Activated T-cell treated with anti-CD3 and anti-CD28 coated beads for 1 hour (primary cell): ENCODE measurements at places on chromosomes 16 and 17.

- DNase-seq: no peak
Observed at GRCh38 chr17:17560975-17561374, 30.5 kb downstream of the PEMT start.

DNA sequence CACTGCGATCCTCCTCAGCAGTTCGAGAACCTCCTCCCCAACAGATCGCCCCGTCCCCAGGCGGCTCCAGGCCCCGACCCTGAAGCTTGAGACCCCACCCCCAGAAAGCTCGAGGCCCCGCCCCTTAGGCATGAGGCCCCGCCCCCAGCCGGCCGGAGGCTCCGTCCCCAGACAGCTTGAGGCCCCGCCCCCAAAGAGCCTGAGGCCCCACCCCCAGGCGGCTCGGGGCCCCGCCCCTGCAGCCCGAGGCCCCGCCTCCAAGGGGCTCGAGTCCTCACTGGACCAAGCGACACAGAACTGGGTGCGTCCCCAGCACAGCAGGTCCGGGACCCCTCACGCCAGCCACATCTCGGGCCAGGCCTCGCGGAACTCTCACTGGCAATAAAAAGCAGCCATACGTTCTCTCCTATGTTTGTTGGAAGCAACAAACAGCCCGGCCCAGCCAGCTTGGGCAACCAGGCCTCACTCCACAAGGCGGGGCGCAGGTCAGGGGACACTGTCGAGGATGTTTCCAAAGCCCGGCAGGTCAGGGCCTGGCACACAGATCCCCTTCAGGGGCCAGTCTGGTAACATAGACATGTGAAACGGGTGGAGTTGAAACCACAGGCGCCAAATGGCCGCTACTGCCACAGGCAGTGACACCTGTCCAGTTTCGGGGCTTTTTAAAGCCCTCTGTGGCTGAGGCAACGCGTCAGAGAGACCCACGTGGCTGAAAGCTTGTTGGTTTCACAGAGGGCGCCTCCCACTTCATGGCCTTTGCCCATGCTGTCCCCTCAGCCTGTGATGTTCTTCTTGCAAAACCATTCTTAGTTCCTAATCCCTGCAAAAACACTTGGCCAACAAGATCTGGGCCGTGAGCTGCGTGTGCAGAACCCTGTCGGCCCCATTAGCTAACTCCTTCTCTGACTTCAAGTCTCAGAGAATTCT, 224.2 kb downstream of the PARN start:
- DNase-seq: peak; percentile 7

DNA sequence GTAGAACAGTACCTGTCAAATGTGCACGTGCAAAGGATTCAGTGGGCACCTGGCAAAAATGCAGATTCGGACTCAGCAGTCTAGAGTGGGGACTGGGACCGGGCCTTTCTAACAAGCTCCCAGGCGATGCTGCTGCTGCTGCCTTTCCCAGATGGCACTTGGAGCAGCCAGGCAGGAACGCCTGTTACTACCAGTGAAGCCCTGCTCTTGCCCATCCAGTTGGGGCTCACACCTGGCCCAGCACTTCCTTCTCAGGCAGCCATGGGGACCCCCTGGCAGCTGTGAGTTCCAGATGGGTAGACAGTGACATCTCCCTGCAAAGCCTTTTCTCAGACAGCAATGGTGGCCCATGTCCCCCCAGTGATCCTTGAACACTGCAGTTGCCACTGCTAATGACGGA, 30.4 kb downstream of the KDM8 start:
- no peak for DNase-seq

- DNase-seq: no peak
Observed at GRCh38 chr16:12166271-12166670, 189.7 kb downstream of the SNX29 start.

DNA sequence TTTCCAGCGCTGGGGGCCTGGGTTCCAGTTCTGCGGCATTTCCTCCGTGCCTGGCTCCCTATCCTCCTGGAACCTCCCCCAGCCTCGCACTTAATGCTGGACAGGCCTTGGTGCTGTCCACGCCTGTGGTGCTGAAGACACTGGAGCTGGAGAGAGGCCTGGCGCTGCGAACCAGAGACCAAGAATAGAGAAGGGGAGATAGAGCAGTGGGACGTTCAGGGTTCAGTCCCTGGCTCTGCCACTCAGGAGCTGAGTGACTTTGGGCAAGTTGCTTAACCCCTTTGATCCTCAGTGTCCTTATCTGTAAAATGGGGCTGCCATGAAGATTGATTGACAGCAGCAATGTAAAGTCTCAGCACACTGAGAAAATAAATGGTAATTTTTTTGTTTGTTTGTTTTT, 11.9 kb downstream of the SBK1 start:
- DNase-seq: no peak

GRCh38 chr17:51739245-51739886, 419.1 kb downstream of the CA10 start:
- no peak for DNase-seq

DNA sequence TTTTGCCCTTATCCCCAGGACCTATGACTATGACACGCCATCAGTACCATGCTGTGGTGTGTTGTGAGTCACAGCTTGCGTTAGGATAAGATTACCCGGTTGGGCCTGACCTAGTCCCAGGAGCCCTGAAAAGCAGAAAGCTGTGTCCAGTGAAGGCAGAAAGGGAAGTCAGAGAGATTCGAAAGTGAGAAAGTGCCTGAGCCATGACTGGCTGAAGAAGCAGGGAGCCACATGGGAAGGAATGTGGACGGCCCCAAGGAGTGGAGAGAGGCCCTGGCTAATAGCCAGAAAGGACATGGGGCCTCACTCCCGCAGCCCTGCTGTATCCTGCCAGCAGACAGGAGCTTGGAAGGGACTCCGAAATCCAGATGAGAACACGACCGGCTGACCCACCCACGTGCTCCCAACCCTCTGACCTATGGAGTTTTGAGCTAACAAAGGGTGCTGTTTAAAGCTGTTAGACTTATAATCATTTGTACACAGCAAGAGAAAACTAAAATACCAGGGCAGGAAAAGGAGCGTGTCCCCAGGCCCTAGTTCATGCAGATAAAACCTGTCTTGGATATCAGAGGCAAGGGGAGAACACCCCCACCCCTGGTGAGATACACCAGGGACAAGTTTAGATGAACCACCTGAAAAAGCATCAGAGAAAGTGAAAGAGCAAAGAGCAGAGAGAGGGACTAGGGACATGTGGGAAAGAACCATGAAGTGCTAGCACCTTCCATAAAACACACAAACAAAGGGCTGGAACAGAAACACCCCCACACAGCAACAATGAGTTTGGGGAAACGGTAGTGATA, 115.3 kb downstream of the SLC39A11 start:
- DNase-seq: no peak

- no peak for DNase-seq
Observed at GRCh38 chr16:4005731-4006130, 110.5 kb downstream of the ADCY9 start.

DNA sequence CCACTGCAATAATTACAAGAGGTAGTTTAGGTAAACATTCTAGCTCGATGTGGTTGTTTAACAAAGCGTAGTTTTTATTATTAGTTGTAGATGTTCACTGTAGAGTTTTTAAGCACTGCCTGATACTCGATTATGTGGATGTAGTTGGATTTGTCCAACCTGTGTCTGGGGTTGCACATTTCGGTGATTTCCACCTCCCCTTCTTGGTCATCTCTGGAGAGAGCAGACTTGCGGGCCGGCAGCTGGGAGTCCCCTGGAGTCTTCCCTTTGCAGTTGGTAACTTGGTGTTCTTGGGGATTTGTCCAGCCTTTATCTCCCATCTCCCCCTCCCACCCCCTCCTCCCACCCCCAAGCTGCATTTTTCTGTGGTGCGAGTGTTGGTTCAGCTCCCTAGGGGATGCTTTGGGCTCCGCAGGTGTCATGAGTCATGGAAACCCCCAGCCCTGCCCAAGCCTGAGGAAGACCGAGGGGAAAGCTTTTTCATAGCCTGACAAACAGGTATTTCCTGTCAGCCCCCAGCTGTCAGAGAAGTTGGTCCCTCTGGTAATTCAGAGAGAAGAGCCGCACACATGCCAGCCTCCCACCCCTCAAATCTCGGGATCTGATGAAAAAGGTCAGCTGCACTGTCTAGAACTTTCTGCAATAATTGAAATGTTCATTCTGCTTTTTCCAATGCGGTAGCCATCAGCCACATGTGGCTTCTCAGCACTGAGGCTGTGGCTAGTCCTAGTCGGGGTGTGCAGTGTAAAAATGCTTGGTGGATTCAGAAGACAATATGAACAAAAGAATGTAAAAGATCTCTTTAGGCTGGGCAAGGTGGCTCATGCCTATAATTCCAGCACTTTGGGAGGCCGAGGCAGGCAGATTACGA, 50.3 kb downstream of the KSR1 start:
- DNase-seq: no peak

DNA sequence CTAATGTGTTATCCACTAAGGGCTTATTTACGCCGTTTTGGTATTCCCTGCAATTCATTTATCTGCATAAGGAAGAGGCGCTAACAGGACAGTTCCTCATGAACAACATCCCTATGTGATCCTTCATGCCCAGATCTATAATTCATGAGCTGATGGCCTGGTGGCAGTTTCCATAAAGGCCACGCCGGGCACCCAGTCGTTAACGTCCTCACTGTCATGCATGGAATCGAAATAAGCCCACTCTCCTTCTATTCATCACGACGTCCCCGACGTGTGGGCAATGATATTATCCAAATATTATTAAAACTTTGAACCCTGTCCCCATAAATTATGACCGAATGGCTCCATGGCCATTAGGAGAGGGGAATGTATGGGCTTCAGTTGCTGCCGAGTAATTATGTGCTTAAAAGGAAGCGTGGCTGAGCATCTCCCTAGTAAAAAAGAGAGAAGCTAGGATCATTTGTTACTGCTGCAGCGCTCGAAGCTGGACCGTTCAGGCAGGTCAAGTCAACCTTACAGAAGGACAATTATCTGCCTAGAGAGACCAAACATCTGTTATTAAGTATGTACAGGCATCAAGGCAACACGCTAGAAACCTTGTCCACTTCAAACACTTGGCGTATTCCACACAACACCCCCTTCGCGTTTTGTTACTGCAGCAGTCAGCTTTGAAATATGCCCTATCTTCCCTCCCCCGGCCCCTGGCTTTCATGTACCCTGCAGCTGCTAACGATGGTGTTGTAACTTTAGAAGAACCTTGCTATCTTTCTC, 94.0 kb upstream of the SALL1 start:
- no peak for DNase-seq

DNA sequence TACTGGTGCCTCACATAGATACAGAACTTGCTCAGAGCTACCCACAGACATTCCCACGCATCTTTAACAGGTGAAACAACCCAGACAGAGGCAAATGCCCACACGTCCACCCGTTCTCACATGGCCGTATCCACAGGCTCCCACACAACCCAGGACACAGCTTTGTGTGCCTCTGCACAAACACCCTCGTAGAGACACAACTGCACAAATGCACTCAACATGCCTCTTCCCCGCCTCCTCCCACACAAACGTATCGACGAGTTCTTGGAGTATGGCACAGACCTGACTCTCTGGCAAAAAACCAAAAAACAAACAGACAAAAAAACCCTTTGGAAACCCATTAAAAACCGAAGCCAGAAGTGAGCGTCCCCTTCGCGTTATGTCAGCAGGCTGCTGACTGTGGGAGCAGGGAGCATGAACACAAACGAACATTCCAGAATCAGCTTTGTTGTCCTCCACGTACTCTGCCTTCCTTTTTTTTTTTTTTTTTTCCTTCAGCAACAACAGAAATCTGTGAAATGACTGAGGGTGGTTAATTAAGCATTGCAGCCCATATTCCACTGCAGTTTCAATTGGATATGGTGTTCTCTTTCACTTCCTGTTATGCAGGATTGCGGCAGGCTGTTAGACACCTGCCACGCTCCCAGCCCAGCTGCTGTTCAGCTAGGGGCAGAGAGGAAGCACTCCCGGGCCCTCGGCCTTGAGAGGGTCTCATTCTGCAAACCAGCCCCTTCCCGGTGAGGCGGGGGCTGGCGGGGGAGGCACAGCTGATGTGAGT, 313.7 kb downstream of the MAF start:
- peak; percentile 7 for DNase-seq

DNA sequence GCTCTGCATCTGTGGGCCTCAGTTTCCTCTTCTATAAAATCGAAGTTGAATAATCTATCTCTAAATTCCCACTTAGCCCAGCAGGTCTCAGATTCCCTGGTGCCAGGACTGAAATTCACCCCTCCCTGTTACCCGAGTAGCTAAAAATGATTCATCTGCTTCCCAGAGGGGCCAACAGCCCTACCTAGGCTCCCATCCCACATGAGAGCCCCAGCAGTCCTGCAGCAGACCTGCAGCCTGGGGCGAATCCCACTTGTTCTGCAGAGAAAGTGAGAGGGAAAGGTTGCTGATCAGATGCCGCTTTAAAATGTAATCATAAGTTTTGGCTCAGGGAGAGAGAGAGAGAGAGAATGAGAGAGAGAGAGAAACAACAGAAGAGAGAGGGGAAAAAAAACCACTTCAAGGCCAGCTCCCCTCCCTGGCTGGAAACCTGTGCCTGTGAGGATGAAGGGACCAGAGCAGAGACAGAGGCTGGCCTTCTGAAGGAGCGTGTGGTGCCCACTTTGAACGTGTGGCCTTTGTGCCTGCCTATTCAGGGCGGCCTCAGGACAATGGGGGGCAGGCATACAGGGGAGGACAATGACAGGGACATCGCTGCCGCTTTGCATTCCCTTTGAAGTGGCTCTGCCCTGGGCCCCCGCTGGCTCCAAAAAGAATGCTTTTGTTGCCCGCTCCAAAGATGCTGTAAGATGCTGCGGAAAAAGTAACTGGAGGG, 85.2 kb upstream of the NKD1 start:
- DNase-seq: no peak
